ENCODE measurements at places on chromosomes 2 and 18.
A peak's percentile ranks its signal among the peaks of the same experiment; 100 is the strongest.

DNA sequence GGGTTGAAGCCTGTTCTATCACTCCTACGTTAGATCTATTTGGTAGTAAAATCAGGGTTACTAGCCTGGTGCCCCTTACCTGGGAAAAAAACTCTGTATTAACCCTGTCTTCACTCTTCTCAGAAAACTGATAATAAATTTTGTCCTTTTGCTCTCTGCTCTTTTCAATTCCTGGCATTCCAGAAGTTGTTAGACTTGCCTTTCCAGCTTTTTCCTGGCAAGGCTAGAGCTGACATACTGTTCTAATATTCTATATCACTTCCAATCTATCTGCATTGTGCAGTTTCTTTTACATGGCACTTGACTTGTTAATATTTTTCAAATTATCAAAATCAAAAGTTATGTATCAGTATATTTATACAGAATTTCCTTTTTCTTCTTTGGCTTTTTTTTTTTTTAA lies 162.2 kb downstream of the FIGN start:
- no peak for DNase-seq

GRCh38 chr2:171056307-171056706 lies 104.4 kb downstream of the TLK1 start:
- peak; percentile 41 for DNase-seq

- no peak for DNase-seq
These were observed 328.2 kb upstream of the LRATD1 start for GRCh38 chr2:14304326-14304725.

DNA sequence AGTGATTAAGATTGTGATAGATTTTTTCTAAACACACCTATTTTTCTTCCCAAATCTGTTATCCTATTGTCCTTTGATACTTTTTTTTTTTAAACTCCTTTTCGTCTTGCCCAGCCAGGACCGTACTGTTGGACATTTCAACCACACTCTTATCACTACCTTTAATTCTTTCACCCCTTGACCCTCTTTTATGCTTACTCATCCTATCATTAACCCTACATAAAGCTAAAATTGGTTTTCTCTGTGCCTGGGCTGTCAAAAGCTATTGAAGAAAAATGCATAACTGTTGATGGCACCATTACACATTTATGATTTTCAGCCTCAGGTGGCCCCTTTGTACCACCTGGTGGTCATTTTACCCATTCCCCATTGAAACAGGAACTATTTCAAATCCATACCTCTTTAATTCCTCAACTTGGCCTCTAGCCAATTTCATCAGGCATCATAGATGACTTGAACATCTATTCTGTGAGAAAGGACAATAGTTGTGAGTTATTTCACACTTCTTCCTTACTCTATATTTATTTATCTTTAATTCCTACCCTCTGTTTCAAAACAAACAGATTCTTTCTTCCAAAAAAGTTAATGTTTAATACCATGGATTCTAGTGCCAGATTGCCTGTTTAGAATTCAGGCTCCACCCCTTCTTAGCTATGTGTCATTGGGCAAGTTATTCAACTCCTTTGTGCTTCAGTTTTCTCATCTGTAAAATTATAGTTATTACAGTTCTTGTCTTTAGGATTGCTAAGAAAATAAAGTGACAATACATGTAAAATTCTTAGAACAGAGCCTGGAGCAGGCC lies 258.6 kb downstream of the CAMKMT start:
- DNase-seq, result no peak

DNA sequence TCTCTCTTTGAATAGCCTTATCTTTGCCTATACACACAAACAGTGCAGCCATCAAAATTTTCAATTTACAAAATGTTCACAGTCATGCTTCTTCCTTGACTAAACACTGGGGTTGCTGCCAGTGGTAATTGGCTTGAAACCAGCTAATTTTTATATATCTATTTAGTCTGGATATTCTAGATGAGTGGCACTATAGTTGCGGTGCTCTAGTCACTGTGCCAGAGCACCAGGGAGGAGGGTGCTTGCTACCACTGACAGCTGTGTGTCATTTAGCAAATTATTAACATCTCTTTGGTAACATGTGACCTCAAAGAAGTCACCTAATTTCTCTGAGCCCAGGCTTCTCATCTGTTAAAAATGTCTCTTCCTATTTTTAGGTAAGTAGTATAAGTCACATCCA lies 130.4 kb downstream of the MEIS1 start:
- DNase-seq, result no peak

DNA sequence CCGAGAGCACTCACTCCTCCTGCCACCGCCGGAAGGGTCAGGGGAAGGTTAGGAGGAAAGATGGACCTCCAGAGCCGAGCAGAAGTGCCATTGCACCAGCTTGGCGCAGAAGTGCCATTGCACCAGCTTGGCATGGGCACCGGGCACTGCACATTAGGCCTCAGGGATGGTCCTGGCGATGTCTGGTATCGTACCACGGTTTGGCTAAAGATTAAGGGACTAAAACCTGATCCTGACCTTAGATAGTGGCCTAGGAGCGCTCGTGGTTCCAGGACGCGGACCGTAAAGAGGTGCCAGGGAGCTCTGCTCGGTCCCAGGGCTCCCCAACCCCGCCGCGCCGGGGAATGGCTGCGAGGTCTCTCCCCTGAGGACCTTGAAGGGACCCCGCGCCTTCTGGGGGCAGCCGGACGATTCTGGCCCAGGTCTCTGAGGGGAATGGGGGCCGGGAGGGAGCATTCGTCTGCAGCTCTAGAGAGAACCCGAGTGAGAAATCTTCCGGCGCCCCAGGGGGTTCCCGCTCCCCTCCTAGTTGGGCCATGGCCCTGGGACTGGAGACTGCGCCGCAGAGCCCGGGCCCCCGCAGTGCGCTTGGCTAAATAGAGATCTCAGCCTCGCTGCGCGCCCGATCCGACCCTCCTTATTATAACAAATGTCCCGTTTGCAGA lies 1.8 kb downstream of the PAX8 start:
- DNase-seq, result no peak

GRCh38 chr18:10723496-10723895 lies 197.7 kb downstream of the NAPG start:
- DNase-seq, result no peak

- DNase-seq, result peak; percentile 15
These were observed 446 bp upstream of the EFHD1 start for GRCh38 chr2:232632904-232633412.

GRCh38 chr2:17309741-17310339 lies 208.4 kb downstream of the RAD51AP2 start:
- peak; percentile 68 for DNase-seq

GRCh38 chr2:150484461-150485021 lies 2.9 kb downstream of the RND3 start:
- DNase-seq, result no peak

DNA sequence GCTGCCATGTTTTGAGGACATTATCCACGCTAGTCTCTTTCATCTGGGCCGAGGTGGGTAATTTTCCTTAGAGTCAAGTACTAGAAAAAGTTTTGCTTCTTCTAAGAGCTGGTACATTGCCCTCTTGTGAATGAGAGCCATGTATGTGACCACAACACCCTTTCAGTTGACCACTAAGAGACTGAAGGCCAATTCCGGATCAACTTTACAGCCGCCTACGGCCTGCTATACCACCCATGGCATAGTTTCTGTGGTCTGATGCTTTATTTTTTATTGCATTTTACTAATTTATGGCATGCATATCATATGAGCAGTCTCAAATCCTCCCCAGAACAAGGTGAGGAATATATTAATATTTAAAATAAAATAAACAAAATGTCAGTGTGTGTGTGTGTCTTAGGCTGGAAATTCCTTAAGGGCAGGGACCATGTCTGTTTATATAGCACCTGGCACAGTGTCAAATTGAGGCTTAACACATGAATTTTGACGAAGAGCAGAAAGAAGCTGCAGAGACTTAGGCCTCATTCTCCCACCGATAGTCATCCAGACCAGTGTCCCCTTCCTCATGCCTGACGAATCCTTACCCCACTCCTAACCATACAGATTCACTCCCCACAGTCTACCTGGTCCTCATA lies 35.4 kb downstream of the PSD4 start:
- DNase-seq, result peak; percentile 27

DNA sequence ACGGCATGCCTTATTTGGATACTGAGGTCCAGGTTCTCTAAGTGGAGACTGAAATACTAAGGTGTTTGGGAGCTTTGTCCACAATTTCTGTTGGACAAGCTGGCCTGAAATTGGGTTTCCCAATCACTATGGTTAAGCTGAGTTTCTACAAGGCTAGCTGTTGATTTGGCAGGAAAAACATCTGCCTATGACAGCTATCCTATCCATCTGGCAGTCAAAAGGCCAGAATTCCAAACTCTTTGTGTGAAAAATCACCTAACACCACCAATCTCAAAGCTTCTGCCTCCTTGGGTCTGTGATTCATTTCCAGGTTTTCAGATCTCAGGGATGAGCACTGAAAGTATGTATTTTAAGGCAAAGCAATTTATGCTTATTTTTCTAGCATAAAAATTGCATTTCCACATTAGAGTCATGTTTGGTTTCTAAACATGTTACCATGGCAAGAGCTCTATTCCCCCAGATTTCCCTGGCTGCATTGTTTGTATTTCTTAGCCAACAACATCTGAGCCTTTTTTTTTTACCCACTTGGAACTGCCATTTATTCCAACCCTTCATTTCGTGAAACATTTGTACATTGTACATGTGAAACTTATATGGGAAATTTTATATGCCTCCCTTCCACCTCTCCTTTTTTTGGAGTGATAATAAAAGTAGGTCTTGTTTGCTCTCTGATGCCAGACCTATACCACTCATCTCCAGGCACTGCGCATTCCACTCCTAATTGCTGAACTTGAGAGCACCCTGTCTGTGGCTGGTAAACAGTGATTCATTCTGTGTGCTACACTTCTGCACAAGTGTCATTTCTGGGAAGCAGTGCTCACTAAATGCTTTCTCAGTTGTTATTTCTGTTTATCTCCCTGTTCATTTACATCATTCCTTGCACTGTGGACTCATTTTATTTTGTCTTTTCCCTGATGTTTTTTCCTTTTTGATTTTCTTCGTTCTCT lies 15.9 kb upstream of the CCDC85A start:
- peak; percentile 88 for DNase-seq

DNA sequence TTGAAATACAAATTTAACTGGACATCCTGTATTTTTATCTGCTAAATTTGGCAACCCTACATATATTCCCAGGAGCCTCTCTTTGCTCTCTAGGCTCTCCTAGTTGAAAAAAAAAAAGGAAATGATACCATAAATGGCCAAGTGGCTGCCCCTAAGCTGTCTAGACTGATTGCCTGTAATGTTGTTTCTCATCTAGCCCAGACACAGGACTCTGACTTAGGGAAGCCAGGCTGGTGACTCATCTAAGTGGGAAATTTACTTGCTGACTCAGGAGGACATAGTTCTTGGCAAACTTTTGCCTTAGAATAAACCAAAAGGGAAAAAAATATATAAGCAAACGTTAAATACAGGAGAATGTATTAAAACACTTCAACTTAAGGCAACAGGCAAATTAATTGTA lies 14.6 kb upstream of the ITGAV start:
- peak; percentile 99 for DNase-seq

Data from amniotic epithelial cell (primary cell).